ENCODE measurements at places on chromosomes 3 and 15. TPM values are rescaled to one million over a fixed set of nuclear protein-coding genes. Genes with fewer than 3 reads are reported as not detected.

GRCh38 chr15:90870354-90871138 lies 2.2 kb downstream of the FURIN start:
- peak; percentile 22 for DNase-seq

DNA sequence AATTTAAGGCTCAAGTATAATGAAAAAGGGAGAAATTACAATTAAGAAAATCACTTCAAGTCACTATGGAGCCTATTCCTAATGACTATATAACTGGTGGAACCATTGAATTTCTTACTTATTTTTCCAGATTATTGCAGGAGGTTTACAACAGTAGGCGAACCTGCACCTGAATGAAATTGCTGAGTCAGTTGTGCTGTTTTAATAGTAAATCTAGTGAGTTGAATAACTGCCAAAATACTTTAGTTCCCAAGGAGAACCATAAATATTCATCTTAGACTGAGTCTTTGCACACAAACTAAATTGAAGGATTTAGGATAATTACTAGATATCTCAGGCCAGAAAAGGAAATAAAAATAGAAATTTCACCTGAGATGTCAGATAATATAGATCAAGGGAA lies 1052.8 kb downstream of the NAALADL2 start:
- DNase-seq: no peak

GRCh38 chr15:64009798-64010261 lies 36.5 kb downstream of the DAPK2 start:
- no peak for DNase-seq

DNA sequence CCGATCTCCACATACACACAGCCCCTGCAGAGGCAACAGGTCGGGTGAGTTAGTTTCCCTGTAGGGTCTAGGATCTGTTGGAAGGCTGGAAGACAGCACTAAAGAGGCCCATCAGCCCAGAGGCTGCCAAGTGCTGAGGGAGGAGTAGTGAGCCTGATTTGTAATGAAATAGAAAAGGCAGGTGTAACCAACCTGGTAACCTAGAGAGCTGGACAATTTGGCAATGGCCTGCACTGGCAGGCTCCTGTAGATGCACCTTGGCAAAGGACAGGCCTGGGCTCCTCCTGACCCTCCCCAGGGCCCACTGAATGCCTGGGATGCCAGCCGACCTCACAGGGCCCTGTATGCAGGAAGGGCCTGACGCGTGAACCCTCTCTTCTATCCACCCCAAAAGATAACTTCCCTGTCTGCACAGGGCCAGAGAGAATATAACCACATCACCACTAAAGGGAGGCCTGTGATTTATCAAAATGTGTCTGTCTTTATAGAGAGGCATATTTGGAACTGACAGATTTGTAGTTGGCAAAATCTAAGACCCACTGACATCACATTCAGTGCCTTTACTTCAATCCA lies 225.1 kb upstream of the CHRNA7 start:
- DNase-seq: no peak

DNA sequence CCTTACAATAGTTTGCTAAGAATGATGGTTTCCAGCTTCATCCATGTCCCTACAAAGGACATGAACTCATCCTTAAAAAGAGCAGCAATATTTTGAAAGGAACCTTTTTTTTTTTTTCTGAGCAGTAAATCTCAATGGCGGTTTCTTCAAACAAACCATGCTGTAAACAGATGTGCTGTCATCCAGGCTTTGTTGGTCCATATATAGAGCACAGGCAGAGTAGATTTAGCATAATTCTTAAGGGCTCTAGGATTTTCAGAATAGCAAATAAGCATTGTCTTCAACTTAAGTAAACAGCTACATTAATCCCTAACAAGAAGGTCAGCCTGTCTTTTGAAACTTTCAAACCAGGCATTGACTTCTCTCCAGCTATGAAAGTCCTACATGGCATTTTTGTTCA lies 334.2 kb downstream of the SLC9A9 start:
- no peak for DNase-seq

DNA sequence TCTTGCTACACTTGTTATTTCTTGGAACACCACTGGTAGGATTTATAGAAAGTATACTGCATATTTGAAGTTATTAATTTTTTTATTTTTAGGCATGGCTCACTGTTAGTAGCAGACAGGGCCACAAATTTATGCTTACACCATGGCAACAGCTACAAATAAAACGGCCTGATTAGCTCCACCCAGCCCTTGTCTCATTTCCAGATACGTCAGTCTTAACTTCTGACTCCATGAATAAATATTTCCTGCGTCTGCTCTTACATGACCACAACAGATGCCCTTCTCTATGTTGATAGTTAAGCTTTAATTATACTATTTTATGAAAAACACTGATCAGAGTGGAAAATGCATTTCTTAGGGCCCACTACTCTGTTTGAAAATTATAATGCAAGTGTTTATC lies 62.3 kb upstream of the CPOX start:
- DNase-seq: peak; percentile 65

Gene TRANK1
- 4.0 TPM for total RNA-seq

Gene RABL3
- 6.7 TPM for total RNA-seq

DNA sequence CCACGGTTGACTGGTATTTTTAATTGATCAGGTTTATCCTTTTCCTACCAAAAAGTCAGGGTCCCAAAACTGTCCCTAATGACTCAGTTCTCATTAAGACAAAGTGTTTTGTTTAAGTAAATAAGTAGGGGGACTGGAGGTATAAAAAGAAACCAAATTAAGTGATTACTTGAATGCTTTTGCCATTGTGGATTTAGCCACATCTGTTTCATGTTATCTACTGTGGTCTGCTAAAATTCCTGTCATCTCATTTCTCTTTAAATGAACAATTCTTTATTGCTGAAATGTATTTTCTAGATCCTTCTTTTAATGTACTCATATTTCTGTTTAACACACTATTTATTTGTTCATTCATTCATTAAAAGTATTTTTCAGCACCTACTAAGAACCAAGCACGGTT lies 625.9 kb upstream of the ADAMTS9 start:
- DNase-seq: no peak

GRCh38 chr3:197329382-197329781 lies 31.0 kb upstream of the DLG1 start:
- no peak for DNase-seq

DNA sequence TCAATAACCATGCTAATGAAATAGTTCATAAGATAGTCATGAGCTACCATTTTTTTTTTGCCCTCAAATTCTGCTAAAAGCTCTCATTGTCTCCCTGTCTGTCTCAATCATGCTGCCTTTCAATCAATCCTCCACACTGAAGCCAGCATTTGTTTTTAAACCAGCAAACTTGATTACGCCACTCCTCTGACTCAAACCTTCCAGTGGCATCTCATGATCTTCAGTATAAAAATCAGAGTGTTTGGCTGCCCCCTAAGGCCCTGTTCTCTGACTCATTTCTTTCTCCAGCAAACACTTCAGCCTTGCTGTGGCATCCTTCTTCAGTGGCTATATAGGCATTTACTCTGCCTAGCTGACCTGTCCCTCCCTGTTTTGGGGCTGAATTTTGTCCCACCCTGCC lies 36.0 kb upstream of the EOMES start:
- peak; percentile 8 for DNase-seq

DNA sequence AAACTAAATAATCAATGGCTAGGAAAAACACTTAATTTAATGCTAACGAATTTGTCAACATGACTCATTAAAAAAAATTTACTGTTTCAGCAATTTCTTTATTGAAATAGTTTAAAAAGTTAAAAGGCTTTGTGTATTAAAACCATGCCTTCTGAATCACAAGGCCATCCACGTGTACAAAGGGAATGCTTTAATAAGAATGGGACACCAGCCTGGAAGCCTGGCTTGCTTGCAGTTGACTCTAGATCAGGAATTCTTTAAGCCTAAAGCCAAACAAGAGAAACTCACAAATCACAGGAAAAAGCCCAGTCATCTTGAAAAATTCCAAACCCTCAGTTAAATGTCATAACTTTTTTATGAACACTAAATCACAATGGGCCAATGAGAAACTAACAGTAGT lies 137.6 kb downstream of the PEAK1 start:
- DNase-seq: peak; percentile 27

Gene SLC7A14
- total RNA-seq: under 0.01 TPM

Gene SLC12A1
- total RNA-seq: not detected

DNA sequence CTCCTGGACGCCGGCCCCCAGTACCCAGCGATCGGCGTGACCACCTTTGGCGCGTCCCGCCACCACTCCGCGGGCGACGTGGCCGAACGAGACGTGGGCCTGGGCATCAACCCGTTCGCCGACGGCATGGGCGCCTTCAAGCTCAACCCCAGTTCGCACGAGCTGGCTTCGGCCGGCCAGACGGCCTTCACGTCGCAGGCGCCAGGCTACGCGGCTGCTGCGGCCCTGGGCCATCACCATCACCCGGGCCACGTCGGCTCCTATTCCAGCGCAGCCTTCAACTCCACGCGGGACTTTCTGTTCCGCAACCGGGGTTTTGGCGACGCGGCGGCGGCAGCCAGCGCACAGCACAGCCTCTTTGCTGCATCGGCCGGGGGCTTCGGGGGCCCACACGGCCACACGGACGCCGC lies 956 bp downstream of the ZIC1 start:
- DNase-seq: no peak

Gene SLC9C1
- total RNA-seq: under 0.01 TPM

Gene TLR9
- total RNA-seq: not detected

Gene DUOXA2
- total RNA-seq: not detected

DNA sequence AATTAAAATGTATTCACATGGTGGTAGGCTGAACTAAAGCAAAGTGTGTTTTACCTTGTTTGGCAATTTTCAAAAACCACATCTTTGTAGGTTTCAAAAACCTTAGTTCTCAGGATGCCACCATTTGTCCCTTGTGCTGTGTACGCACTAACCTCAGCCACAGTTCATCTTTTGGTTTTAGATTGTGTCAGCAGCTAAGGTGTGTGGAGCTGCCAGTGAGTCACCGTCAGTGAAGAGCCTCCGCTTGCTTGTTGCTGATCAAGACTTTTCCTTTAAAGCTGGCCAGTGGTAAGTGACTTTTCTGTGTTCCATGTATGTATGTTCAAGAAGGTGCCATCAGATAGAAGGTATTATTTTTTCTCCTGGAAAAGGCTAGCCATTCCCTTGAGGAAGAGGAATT lies 21.1 kb downstream of the OXNAD1 start:
- no peak for DNase-seq

GRCh38 chr15:88645171-88646087 lies 6.6 kb downstream of the ISG20 start:
- DNase-seq: no peak

DNA sequence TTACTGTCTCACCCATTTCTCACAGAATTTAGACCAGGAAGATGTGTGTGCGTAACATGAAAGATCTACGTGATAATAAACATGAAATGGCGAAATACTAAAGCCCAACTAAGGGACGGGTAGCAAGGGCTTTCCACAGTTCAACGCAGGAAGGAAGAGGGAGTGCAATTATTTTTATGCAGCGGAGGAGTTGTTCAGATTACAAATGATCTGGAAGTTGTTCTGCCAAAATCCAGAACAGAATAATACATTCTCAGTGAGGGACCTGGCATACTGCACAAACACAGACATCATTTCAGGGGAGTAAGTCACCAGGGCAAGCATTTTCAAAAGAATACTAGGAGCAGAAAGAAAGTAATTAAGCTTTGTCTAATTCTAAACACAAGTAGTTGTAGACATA lies 133.6 kb upstream of the RAP2B start:
- peak; percentile 42 for DNase-seq

DNA sequence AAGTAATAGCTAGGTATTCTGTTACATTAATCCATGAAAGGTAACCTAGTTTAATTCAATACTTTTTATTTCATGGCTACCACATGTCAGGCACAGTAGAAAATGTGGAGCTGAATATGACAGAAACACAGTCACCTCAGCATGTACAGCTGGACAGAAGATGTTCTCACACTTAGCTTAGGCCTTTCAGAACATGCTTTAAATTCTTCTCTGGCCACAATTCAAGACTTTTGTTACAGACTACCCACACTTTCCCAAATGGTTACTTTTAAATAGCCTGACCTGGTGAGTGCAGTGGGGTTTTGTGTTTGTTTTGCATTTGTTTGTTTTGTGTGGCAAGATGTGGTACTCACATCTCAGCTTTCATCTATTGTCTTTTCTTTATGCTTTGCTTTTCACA lies 1079.5 kb downstream of the IGSF11 start:
- DNase-seq: no peak

Gene NUP210
- total RNA-seq: 0.20 TPM

DNA sequence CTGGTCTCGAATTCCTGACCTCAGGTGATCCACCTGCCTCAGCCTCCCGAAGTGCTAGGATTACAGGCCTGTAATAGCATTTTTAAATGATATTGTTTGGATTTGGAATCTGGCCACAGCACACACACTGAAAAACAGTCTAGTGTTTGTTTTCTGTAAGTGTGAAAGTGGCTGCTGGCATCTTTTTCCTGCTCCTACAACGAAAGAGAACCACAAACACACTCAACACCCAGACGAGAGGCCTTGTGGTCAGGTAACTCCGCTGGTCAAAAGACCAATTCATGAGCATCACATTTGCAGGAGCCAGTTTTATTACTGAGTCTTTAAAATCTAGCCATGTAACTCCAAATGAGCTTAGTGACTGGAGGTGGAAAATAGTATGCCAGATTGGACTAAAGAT lies 50.2 kb downstream of the IMPG2 start:
- no peak for DNase-seq

- peak; percentile 25 for DNase-seq
Observed at GRCh38 chr3:129439226-129439816, 427 bp downstream of the MBD4 start.

Gene NDN
- 26.8 TPM for total RNA-seq

Gene SCN11A
- total RNA-seq: under 0.01 TPM

Gene IL17RD
- total RNA-seq: 0.20 TPM

Gene CIDEC
- total RNA-seq: not detected

DNA sequence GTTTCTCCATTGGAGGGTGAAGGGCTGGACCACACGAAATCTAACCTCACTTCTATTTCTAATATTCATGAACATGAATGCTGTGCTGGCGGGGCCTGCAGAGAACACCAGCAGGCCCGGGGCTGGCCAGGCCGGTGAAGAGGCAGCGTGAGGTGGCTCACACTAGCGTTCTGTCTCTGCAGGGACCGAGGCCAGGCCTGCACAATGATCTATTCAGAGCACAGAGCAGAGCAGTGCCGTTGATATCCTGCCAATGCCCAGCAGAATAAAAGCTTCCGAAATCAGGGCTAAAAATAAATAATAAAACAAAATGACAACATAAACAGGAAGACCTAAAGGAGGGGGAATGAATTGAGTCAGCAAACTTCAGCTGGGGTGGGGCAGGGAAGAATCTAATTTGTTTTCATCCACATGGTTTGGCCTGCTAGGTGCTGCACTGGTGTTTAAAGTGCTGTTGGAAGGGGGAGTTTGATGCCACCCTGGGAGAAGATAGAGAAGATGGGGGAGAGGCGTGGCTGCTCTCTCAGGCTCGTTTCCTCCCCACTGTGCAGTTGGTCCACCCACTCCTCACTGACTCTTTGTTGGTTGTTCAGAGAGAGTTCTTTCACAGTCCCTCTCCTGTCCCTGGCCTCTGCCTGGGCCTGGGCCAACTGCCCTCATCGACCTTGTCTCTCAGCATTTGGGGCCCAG lies 837.1 kb downstream of the AGBL1 start:
- no peak for DNase-seq

Gene SI
- total RNA-seq: not detected

Gene TNFSF10
- total RNA-seq: 91.1 TPM

GRCh38 chr3:24195504-24196230 lies 250.6 kb downstream of the NR1D2 start:
- no peak for DNase-seq

Gene CYP11A1
- total RNA-seq: not detected

- no peak for DNase-seq
Observed at GRCh38 chr3:77780278-77780996, 740.5 kb downstream of the ROBO2 start.

Gene SNTN
- total RNA-seq: not detected

All from lung microvascular endothelial cell (primary cell).